ENCODE measurements at places on chromosomes 11 and 22. TPM values are rescaled to one million over a fixed set of nuclear protein-coding genes. Genes with fewer than 3 reads are reported as not detected.
A peak's percentile ranks its signal among the peaks of the same experiment; 100 is the strongest.

GRCh38 chr11:78313898-78314297 is 103.7 kb downstream of the GAB2 start:
- DNase-seq: peak; percentile 38

DNA sequence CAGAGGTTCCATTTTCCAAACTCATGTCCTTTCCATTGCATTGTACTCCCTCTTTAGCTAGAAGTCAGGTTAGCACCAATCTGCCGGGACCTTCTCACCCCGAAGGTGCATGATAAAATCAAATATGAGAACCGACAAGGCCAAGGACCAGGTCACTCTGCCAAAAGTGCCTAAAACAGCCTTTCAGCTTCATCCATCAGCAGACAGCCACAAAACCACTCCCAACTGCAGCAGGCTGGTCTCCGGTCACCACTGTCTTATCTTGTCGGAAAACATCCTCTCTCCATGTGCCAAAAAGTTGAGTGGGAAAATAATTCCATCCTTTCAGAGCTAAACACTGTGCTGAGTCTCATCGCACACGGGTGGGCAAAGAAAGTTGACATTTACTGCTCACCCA is 1.4 kb downstream of the PI4KA start:
- no peak for DNase-seq

TSPAN32 gene
- total RNA-seq: not detected

DNA sequence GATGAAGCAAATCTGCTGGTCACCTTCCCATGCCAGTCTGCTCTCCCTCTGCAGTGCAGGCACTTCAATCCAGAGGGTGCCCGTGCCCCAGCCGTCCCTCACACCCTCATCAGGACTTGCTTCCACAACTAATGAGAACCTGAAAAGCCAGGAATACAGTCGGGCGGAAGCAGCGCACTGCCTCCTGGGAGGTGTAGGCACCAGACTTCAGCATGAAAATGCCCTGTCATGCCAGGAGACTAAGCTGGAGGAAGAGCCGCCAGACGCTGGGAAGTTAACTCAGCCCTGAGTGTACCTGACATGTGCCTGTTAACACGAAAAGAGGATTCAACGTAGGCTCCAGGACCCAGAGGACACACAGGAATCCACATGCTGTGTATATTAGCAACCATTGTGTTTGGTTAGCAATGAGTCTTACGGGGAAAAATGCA is 40.1 kb upstream of the FLI1 start:
- peak; percentile 75 for DNase-seq

DNA sequence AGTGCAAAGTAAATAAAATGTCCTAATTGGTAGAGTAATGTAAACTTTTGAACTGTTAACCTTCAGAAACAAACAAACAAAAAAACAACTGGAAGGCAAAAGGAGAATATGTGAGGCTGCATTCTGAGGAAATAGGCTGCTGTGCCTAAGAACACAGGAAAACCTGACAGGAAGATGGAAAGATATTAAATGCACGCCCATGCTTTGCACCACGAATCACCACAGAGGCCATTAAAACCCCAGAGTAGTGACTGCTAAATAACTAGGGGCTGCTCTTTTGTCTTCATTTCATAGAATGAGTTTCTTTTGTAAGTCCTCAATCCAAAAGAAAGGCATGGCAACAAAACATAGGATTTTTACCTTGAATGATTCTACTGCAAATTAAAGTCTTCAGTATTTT is 436.0 kb downstream of the RAB38 start:
- DNase-seq: no peak

GLYAT gene
- total RNA-seq: not detected

GRCh38 chr11:92399705-92400104 is 175.1 kb downstream of the FAT3 start:
- DNase-seq: no peak

WNT7B gene
- 14.2 TPM for total RNA-seq

DNA sequence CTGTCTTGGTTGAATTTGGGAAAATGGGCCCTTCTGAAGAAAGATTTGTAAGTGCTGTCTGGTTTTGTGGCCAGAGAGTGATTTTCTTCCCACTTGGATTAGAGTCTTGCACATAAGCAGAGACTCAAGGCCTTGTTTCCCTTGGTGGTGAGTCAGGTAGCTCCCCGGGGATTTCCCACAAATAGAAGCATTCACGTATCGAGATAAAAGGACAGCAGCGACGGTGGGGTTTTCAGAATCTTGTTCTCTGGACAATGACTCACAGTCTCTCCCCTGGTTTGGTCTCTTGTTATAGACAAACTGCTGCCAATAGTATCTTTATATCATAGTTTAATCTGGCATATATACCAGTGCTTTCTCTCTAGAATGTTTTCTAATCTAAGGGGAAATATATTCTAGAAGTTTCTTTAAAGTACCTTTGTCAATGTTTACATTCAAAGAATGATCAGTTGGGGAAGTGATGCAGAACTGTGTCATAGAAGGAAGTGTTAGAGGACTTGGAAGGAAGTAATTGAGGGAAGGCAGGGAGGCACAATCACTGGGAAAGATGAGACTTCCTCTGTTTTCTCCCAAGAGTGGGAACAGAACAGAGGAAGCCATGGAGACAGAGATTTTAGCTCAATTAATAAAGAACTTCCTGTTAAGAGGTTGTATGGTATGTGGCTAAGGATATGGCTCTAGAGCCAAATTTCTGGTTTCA is 18.1 kb downstream of the POLA2 start:
- peak; percentile 96 for DNase-seq

TRIM68 gene
- 15.3 TPM for total RNA-seq

PTPRCAP gene
- 0.20 TPM for total RNA-seq

DNA sequence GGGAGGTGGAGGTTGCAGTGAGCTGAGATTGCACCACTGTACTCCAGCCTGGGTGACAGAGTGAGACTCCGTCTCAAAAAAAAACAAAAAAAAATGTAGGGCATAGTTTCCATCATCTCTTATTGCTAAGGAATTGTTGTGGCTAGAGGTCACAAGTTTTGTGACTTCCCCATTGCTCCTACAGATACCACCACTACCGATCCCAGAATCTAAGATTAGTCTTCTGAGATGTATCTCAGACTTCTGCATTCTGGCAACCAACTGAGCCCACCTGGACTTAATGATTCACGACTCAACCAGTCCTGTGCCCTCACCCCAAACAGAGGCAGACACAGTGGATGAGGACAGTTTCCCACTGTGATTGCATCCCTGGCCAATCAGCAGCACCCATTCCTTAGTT is 148.9 kb downstream of the NECTIN1 start:
- no peak for DNase-seq

DNA sequence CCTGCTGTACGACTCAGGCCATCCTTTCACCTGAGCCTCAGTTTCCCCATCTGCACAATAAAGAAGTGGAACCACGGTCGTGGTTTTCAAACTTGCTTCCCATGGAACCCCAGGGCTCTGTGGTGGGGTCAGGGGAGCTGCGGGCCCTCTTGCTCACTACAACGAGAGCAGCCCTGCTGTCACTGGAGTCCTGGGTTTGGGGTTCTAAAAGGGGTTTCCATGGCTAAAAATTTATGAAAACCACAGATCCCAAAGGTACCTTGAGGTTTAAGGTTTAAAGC is 45.4 kb upstream of the CARS1 start:
- DNase-seq: no peak

DNA sequence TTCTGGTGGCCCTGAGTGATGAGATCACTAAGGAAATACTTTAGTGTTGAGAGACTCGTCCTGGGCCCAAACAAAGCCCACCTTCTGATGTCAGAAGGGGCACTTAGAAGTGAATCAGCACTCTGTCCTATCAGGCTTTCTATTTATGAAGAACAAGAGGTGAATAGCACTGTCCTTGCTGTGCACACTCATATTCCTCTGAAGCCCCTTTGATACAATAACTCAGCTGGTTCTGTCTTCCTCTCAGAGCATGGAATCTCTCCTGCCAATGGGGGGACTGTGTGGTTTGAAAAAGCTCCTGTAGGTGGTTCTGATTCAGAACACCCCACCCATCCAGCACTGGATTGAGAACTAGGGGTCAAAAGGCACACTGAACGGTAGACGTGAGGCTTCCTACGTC is 348.1 kb downstream of the ETS1 start:
- no peak for DNase-seq

DNA sequence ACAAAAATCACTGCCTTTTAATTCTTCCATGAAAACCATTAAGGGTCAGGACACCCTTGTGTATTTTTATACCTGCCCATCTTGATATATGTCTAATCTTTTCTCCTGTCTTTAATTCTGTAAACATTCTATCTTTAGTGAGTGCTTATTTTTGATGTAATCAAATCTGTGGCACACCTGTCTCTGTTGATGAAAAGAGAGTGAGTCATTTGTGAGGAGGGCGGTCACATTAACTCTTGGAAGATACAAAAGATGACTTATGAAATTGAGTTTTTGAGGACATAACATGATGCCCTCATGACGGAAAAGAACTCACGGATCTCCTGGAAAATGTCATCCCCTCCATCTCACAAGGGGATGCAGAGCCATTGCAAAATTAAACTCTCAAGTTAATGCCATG is 206.5 kb upstream of the PGR start:
- no peak for DNase-seq

DNA sequence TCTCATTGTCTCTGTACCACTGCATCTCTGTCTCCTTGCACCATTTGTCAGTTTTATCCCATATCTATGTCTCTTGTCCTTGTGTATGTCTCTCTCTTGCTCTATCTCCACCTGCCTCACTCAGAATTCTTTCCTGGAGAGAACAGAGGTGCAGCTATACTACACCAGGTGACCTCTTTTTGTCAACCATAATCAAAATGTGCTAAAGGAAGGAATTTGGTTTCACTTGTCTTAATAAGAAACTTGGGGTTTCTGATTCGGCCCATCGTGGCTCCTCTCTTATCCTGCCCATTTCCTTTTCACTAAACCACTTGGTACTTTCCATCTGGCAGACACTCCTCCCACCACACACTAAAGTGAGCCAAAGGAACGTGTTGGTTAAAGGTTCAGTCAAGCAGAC is 2.0 kb upstream of the C11orf42 start:
- DNase-seq: no peak

- peak; percentile 40 for DNase-seq
Observed at GRCh38 chr11:70544774-70545609, 146.7 kb downstream of the CTTN start.

All from M059J (cell line).